Iris pigment epithelial cell (primary cell): ENCODE measurements at places on chromosomes 11 and 22.

DNA sequence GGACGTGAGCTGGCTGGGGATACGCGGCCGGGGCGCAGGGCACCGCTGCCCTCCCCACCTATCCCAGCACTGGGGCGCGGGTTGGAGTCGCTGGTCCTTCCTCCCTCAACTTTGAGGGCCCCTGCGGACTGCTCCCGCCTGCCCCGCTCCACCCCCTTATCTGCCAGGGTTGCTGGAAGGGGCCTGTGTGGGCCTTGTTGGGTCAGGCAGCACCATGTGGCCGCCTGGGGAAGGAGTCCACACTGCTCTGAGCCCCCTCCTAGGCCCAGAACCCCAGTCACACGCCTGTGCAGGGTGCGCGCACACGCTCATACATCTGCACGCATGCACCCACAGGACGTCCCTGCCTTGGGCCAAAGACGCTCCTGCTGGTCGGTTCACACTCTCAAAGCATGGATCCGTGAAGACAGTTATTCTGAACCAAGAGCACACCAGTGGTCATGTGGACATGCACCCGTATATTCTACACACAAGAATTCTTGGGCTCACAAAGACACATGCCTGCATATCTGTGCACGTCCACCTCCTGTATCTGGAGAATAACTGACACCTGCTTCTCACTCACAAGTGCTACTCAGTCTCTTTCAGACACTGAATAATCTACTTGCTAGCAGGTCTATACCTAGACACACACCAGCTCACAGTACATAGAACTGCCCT is 710 bp downstream of the TUB start:
- DNase-seq, result no peak

GRCh38 chr11:118694185-118694584 is 14.7 kb upstream of the TREH start:
- DNase-seq, result no peak

GRCh38 chr11:43934601-43935423 is 7.6 kb upstream of the C11orf96 start:
- DNase-seq, result no peak

GRCh38 chr11:111663820-111664219 is 61.6 kb downstream of the SIK2 start:
- peak; percentile 42 for DNase-seq

- no peak for DNase-seq
Measured at GRCh38 chr11:12160231-12160630, 49.8 kb downstream of the MICAL2 start.

GRCh38 chr11:72781313-72782080 is 12.3 kb downstream of the STARD10 start:
- no peak for DNase-seq

DNA sequence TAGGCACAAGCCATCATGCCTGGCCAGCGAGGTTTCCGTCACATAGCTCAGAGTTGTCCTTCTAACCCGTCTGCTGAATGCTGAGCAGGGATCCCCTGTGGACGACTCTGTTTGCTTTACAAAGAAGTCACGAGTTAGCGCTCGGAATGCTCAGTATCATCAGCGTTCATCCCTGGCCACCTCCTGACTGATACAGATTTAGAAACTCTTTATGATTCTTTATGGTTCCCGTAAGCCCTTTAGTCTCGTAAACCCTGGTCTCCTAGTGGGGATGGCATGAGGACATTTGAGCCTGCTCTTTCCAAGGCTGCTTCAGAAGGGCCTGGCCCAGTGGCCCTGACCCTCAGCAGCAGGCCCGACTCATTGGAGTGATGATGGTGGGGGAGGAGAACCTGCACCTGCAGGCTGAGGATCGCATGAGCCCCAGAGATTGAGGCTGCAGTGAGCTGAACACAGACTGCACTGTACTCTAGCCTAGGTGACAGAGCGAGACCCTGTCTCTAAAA is 9.6 kb downstream of the PEX26 start:
- DNase-seq, result no peak

DNA sequence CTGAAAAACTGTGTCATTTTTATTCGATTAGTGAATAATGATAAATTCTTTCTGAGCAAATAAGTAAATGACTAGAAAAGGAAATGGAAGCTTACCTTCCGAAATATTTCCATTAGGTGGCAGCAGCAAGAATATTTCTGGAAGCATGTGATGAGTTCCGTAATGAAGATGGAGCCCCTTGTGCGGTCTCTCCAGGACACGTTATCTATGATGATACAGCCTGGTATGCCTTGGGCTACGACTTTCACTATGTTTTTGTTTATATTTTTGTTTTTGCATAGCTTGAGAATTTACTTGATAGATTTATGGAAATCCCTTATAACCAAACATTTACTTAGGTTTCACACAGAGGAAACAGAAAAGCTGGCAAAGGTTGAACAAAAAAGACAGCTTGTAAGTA is 25.7 kb downstream of the CASP5 start:
- peak; percentile 11 for DNase-seq

- DNase-seq, result no peak
Measured at GRCh38 chr11:1034456-1035295, 1.8 kb downstream of the MUC6 start.
